ENCODE measurements at places on chromosomes 4 and X.

GRCh38 chr4:30718021-30718542 is 2.1 kb upstream of the PCDH7 start:
- no peak for DNase-seq

- DNase-seq, result no peak
These were observed 48.0 kb downstream of the TMEM164 start for GRCh38 chrX:110050901-110051300.

- DNase-seq, result no peak
These were observed 104.2 kb downstream of the TMEM131L start for GRCh38 chr4:153570228-153570973.

DNA sequence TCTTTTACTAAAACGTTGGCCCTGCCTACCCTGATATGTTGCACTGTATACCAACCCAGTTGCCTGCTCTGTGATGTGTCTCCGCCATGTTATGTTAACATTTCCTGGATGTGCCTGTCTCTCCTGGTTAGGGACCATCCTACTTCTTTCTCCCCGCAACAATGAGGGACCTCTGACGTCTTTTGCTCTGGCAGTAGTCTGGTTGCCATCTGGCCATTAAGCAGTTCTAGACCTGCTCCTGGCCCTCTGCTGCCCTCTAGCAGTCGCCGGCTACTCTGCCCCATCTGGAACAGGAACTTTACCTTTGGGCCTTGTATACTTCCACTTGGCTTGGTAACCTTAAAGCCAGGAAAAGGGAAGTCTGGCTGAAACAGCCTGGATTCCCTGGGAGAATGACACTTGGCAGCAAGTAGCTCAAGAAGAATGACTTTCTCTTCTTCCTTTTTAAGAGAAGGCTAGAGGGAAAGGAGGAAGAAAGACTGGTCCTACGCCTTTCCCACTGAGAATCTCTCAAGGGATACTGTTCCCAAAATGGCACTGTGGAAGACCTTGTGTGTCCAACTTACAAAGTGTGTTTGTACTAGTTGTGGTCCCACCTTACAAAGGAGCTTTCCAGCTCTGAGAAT is 63.5 kb downstream of the GPC3 start:
- no peak for DNase-seq

GRCh38 chr4:182015893-182016292 is 227.3 kb upstream of the TENM3 start:
- DNase-seq, result no peak

DNA sequence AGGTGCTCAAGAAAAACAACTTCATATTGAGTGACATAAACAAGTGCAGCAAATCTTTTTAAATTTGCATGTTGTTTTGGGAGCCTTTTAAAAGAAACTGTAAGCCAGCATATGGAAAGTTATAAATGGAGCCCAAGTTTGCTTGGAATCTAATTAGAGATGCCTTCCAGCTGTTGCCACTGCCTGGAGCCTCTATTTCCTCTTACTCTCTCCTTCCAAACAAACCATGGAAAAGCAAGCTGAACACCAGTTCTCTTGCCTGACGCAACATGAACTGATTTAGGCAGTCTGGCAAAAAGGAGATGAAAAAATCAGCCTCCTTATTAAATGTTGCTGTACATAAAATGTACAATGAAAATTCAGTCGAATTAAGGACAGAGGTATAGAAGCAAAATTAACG is 21.5 kb downstream of the ARSJ start:
- no peak for DNase-seq

DNA sequence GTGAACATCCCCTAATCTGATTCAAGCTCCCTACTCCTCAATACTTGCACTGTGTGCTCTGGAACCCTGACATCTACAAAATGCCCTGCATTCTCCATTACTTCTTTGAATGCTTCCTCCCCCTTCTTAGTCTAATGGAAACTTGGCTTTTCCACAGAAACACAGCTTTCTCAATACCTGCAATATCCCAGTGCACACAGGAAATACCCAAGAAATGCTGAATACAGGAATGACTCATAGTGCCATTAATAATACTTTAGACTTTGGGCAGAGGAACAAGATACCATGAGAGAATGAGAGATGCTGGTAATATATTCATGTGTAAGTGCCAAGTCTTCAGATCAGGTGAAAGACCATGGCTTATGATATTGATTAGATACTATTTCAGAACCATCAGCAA is 5.6 kb downstream of the QRFPR start:
- no peak for DNase-seq

DNA sequence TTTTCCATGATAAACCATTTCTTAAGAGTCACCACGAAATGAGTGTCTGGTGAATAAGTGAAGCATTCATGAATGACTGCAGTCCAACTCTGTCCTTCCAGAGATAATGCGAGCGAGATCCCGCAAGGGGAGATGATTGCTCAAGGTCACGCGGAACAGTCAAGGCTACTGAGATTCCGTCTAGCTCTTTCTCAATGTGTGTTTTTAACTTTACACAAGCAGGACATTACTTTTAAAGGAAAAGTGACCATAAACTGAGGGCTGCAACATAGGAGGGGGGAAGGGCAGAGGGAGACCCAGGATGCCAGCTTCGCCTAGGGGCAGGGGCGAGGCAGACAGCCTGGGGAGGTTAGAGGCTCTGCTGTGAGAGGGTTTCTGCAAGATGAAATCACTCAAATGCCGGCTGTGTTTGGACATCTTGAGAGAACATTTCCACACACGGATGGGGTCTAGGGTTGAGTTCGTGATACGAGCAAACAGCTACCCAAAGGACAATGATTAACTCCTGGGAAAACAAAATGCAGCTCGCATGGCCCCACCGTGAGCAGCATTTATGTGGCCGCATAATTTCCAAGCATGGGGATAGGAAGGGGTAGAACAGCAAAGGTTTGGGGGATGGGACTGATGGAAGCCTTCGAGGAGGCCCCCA is 23.8 kb upstream of the CCNQ start:
- no peak for DNase-seq

DNA sequence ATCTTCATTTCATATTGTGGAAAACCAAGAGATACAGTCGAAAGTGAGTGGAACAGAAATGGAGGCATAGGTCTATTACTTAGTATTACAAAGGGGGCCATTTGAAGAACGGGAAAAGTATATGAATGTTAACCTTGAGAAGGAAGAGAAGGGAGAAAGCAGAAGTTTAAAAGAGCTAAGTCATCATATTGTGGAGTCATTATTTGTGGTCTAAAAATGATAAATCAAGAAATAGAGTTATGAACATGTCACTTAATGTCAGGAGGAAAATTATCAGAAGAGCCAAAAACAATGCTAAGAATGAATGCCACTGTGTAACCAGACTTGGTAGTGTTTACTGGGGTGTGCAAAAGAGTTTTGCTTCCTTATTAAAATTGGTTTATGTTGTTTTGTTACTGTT is 589.5 kb upstream of the LCORL start:
- DNase-seq, result no peak

DNA sequence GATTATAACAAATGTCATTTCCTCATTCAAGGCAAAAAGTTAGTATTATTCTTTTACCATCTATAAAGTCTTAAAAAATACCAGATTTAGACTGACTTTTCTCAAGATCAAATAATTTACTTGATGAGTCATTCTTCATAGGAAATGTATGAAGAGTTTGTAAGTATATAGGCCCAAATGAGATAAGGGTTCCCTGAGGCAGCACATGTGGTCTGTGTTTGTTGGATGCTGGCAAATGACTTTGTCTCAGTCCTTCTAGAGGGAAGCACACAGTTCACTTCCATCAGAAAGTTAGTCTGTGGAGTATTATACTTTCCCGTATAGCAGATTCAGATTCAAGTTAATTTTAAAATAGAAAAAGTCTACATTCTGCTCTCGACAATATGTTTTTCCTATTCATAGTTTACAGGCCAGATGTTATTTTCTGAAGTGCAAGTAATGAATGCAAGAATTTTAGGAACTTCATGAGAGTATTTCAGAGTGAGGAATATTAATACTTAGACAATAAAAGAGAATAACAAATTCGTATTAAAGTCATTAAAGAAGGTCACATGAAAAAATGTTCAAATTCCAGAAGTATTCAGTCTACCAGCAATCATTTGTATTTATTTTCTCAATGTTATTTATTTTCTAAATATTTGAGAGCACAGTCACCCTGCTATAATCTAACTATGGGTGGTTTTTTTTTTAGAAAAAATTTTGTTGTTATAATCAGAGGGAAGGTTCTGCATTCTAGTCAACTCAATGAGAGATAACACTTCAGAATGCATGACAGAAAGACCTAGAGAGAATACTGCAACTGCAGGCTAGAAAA is 601.8 kb upstream of the ZFP42 start:
- no peak for DNase-seq

DNA sequence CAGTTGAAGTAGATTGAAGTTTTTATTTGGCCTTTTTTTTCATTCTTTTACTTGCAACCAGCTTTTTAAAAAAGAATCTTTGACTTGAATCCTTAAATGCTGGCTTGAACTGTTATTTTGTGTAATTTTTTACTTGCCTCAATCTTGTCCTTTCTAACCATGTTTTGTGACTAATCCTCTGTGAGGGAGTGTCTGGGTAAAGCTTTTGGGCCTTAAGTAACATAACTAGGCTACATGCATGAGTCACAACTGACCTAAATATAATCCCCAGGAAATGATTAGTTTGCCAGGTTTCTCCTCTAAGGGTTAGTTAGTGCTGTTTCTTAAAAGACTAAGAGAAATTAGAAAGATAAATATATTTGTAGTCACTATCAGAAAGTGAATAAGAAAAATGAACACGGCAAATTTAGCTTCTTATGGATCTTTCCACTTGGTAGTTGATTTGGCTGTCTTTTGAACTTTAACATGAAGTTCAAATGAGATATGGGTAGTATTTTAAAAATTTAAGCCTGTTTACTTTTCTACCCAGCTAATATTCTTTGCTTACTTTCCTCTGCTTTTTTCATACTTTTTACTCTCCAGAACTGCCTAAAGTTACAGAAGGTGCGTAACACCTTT is 13.0 kb downstream of the EXOC1 start:
- no peak for DNase-seq
